ENCODE measurements at places on chromosomes 11 and 22. TPM values are rescaled to one million over a fixed set of nuclear protein-coding genes. Genes with fewer than 3 reads are reported as not detected.

TMEM80 gene
- 76.8 TPM for total RNA-seq

SLC17A6 gene
- not detected for total RNA-seq

PAX6 gene
- not detected for total RNA-seq

LRRC74B gene
- 0.13 TPM for total RNA-seq

CKAP5 gene
- total RNA-seq, result 62.7 TPM

DNA sequence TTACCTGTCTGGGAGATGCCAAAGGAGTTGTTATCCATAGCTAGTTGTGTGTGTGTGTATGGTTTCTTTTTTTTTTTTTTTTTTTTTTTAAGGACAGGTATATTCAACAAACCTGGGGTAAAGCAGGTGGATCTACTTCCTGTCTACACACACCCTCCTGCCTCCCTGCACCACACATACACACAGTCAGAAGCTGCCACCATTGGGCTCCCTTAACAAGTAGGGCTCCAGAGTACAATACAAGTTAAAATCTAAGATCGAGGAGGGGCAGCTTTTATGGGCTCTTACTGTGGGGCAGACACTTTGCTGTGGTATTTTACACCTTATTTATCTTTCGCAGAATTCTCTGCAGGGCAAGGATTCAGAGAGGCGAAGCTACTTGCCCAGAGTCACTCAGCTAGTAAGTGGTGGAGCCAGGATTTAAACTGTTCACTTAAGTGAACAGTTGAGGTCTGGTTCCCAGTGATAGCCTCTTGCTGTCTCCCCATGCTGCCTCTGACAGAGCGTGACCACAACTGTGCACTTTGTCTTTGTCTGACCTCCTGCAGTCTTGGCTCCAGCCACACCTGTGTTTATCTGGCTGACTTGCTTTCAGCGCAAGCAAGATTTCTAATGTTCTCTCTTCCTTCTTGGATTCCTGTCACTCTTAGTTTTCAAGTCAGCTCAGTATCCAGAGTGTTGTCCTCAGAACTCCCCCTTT, 135.0 kb downstream of the CSNK2A3 start:
- no peak for DNase-seq

GRCh38 chr11:115244758-115245157, 259.5 kb downstream of the CADM1 start:
- DNase-seq, result no peak

GRCh38 chr11:96230686-96231085, 112.3 kb downstream of the MAML2 start:
- DNase-seq, result no peak

DNA sequence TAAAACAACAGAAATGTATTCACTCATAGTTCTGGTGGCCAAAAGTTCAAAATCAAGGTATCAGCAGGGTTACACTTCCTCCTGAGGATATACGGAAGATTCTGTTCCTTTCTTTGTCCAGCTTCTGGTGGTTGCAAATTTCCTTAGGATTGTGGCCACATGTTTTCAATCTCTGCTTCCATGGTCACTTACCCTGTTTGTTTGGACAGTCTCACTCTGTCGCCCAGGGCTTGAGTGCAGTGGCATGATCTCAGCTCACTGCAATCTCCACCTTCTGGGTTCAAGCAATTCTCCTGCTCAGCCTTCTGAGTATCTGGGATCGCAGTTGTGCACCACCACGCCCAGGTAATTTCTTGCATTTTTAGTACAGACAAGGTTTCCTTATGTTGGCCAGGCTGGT, 534.3 kb downstream of the KCNA4 start:
- no peak for DNase-seq

- DNase-seq, result no peak
These were observed 90.9 kb upstream of the GAL start for GRCh38 chr11:68593441-68593840.

DNA sequence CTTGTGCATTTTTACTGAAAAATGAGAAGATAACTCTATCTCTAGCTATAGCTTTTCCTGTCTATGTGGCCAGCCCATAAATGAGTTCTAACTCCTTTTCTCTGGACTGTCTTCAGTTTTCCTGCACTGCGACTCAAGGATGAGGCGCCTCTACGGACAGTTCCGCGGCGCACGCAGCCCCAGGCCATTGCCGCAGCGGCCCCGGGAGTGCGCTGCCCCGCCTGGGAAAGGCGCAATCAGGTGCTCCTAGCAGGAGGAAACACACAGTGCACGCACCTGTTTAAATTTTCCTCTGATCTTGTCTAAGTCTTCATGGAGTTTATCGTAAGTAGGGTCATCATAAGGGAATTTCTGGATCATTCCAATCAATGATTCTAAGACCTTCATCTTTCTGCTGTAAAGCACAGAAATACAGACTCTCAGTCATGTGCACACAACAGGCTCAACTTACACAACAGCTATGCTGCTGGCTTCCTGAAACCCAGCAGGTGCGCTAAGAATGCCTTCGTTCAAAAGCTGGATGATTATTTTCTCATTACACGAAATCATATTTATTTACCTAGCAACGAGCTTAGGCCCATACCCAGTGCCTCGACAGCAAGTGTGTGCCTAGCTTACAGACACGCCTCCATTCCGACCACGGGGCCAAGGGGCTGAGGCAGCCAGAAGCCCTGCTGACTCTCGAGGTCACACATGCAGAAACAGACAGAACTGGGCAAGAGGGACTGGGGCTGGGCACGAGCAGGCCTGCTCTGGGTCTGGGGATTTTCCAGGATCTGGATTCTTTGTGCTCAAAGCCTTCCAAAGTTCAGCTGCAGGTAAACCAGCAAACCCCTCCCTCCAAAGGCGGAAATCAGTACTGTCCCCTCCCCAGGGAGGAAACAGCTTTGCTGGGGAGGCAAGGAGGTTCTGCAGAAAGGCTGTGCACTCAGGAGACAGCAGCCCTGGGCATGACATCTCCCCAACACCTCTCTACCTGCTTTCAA, 7.2 kb downstream of the LTO1 start:
- no peak for DNase-seq

DNA sequence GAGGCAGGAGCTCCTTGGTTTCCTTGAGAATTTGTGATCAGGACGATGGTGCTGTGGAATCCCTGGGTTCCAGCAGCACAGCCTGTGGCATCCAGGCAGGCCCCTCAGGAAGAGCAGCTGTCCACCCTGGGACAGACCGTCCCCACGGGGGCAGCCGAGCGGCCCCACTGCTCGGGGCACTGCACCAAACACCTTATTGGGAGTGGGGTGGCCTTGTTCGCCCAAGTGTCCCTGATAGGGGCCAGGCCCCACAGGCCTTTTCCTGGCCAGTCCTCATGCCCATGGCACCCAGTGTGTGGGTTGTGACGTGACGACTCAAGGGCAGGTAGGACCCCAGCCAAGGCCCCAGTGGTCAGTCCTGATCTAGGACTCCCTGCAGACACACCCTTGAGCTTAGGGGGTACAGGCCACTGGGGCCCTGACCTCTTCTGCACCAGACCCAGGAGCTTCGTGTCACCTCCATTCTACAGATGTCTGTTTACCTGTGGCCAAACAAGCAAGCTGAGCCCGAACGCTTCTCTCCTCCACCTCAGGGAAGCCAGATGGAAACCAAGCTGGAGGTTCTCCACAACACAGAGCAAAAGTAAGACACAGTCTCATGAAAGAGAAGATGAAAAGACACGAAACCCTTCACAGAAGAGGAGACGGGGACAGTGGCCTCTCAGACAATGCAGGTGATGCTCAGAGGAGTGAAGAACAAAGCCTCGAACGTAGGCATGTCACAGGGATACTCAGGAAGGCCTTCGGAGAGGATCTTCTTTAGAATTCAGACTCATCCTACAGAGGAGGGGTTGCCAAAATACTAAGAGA, 1.6 kb upstream of the BRD1 start:
- no peak for DNase-seq

DNA sequence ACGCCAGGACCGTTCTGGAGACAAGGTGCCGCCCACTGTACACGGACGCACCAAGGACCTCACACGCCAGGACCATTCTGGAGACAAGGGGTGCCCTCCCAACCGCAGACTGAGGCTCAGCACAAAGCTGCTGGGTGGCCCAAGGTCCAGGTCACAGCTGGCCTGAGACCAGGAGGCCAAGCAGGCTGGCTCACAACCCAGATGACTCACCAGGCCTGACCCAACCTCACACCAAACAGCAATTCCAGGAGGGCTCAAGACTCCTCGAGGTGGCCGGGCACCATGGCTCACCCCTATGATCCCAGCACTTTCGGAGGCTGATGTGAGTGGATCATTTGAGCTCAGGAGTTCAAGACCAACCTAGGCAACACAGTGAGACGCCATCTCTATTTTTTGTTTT, 14.8 kb downstream of the BRD1 start:
- DNase-seq, result no peak

GRCh38 chr11:124640666-124641065, 18.0 kb downstream of the TBRG1 start:
- DNase-seq, result no peak

GRCh38 chr22:26559961-26560575, 29.9 kb downstream of the TPST2 start:
- DNase-seq, result no peak

DNA sequence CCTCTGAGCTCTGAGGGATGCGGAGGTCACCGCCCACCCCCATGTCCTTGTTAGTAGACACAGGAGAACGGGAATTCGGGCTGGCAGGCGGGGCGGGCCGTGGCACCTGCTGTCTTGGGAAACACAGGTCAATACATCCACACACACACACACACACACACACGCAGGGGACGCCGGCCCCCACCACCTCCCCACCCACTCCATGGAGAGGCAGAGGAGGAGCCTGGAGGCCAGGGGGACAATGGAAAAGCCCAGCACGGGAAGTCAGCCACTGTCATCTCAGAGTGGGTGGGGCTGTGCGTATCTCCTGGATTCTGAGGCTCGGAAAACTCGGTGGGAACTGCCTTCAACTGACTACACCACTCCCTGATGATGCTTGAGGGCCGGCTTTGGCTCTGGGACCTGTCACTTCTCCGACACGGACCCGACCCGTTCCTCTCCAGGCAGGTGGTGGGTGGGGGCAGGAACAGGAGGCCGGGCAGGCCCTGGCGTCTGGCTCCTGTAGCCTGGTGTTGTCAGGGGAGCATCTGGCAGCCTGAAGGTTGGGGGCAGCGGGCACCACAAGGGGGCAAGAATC, 18.5 kb upstream of the TMEM184B start:
- no peak for DNase-seq

DNA sequence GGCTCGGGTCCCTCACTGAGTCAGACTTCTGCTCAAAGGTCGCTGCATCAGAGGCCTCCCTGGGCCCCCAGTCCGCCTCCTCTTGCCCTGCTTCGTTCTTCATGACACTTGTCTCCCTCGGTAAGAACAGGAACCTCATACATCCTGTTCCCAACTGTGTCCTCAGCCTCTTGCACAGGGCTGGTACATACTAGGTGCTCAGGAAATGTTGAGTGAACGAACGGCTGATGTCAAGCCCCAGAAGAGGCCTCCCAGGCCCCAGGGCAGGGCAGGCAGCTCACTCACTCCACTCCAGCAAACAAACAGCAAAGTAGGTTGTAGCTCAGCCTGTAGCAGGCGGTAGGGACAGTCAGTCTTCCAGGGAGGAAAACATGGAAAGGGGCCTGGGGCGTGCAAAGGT, 17.2 kb downstream of the SYNGR1 start:
- DNase-seq, result no peak

GRCh38 chr11:19718951-19719350, 6.3 kb downstream of the NAV2 start:
- no peak for DNase-seq

DNA sequence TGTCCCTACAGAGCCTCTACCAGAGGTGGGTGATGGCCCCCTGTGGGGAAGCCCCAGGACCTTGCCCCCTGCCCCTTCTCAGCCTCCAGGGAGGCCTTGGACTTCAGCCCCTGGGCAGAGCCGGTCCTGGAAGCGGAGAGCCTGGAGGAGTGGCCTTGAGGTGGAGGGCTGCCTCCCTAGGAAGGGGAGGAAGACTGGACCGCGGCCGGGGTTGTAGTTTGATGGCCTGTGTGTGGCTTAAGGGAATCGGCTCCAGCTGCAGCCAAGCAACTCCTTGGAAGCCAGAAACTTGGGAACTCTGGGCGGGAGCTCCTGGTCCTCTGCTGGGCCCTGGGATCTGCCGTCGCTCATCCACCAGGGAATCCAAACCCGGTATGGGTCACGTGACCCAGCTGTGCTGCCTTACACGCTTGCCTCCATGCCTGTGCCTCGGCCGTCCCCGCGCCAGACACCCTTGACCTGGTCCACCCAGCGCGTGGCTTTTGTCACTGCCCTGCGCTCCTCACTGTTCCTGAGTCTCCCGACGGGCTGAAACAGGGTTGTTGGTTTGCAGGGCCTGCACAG, 23.5 kb upstream of the ARHGAP8 start:
- no peak for DNase-seq
